Hematopoietic multipotent progenitor cell (in vitro differentiated cells): ENCODE measurements at places on chromosomes 6 and 20.
A peak's percentile ranks its signal among the peaks of the same experiment; 100 is the strongest.

DNA sequence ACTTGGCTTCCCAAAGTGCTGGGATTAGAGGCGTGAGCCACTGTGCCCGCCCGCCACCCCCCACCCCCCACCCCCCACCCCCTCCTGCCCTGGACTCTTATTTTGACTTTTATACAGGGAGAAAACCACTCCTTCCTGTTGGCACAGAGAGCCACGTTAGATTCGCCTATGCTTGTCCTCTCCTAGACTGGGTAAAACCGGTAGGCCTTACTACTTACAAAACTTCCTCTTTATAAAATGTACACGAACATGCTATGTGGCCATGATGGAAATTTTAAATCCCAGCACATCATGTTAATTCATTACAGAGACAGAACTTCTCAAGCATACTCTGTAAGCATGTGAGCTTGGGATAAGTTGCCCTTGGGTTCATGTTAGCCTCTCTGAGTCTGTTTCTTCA lies 124.2 kb downstream of the SLC24A3 start:
- no peak for DNase-seq

DNA sequence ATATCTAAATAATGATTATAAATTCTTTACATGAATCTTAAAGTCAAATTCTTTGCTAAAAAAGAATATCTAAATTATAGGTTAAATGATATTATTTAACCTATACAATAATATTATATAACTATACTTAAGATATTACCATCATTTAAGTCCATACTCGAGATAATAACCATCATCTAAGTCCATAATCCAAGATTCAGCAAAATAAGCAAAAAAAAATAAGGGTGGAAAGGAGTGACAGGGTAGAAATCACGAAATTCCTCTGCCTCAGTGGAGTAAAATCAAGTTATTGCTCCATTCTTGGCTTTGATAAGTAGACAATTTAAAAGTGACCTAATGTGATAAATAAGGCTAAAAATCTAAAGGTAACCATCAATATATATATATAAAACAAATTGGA lies 9.7 kb downstream of the IL17A start:
- no peak for DNase-seq

- DNase-seq = peak; percentile 87
Measured at GRCh38 chr20:63442100-63442493, 30.4 kb downstream of the KCNQ2 start.

GRCh38 chr6:96528193-96528592 lies 6.6 kb downstream of the UFL1 start:
- DNase-seq = no peak

- DNase-seq = no peak
Measured at GRCh38 chr20:1924910-1925861, 30.0 kb downstream of the SIRPA start.

- DNase-seq = no peak
Measured at GRCh38 chr6:136236466-136237293, 13.4 kb downstream of the MTFR2 start.

DNA sequence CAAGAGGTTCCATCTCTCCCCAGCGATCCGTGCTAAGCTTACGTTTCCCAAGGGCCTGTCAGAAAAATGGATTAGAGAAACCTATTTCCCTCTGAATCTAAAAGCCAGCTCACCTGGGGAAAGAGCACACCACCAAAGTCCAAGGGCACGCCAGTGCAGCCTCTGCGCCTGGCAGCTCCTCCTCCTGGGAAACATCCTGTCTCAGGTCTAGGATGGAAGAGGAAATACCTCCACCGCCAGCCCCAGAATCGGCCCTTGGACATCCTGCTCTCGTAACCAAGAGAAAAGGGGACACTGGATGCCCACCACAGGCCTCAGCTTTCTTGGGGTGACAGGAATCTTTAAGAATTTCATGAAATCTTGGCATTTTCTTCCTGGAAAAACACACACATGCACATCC lies 18.7 kb downstream of the RAMACL start:
- DNase-seq = no peak

- no peak for DNase-seq
Measured at GRCh38 chr6:91437315-91437729, 850.5 kb upstream of the MAP3K7 start.

DNA sequence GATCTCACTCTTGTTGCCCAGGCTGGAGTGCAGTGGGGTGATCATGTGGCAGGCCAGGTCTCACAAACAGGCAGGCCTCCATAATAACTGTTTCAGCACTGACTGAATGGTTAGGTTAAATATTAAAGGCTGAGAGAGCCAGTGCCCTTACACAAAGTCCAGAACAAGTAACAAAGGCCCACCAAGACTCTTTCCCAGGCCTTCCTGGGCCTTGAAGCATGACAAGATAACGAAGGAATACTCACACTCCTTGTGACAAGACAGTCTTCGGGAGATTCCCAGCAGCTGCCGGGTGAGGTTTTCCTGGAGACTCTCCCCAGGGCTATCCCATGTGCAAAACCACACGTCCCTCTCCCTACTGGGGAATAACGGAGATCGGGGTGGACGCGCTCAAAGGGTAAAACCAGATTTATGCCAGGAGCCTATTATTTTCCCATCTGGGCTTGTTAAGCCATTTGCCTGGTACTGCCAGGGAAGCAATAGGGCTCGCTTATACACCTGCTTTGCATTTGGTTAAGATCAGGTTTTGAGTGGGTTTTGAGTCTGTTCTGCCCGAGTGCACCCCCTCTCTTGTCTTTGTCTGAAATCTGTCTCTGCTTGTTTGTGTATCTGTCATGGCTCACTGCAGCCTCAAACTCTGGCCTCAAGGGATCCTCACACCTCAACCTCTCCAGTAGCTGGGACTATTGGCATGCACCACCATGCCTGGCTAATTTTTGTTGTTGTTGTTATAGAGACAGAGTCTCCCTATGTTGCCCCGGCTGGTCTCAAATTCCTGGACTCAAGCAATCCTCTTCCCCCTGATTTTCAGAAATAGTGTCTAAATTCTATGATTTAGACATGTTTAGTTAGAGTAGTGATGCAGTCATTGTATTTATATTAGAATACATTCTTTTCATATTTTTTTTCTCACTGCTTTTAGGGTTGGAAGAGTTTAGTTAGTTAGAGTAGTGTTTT lies 1.4 kb upstream of the ENPP3 start:
- no peak for DNase-seq

DNA sequence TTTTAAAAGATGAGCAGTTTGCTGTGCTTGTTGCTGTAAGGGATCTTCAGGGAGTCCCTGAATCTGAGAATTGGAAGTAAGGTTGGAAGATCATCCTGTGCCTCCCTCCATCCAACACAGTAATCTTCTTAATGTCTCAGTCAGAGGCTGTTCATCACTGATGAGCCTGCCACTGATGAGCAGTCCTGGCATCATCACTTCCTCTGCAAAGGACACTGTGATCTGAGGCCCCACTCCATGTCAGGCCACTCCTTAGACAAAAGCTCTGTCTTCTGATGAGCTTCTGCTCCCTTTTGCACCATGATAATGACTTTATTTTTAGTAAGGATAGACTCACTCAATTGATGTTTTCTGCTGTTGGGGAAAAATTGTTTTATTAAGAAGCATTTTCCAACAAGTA lies 121.0 kb downstream of the UST start:
- no peak for DNase-seq

DNA sequence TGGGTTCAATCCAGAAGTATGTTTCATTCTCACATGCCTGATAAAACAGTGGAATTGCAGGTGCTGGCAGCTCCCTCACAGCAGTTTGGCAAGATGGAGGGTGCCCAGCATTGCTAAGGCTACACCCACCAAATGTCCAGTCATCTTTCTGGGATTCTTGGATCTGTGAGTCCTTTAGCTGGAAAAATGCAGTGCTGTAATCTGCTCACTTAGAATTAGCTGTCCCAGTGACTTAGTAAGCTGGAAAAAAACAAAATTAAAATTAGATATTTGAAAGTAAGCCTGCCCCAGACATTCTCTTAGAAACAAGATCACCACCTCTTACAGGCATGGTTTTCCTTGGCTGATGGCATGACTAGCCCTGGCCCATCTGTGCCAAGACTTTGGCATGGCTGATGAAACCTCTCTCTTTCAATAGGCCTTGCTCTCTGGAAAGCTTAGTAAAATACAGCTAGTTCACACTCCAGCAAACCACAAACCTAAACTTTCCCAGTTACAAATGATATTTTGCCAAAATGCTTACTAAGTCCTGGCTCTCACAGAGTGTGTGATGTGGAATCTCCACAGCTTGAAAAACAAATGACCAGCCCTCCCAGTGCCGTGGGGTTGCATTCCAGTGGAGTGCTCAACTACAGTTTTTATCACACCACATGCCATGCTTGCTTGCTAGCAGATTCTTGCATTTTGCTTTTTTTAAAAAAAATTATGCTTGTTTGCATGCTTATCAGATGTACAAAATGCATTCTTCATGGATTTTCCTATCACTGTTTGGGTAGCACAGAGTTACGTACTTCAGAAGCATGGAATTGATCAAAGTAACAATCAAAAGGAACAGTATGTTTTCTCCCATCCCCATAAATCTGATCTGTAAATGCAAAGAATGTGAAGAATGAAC lies 261.5 kb downstream of the EYA4 start:
- no peak for DNase-seq

DNA sequence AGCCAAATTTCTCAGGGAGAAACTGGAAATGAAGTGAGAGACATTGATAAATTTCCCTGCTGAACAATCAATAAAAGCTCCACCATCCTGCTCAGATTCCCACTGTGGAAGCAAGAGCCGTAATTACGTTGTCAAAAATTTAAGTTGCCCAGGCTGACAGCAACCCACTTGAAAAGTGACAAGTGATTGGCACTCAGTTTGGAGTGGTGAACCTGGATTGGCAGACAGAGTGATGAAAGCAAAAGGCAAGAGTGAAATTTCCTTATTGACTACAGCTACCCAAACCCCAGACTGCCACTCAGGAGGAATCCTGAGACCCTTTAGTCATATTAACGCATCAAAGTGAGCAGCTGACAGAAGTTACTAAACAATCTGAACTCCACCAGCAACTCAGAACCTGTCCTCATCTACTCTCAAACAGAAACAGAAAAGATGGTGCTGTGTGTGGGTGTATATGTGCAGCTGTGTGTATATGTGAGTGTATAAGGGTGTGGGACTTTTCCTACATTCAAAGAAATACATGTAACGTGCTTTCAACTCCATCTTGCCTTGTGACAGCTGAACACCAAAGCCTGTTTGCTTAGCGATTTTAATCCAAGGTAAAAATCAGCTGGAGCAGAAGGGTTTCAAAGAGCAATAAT lies 157.4 kb downstream of the PKHD1 start:
- no peak for DNase-seq

GRCh38 chr20:49882171-49882970 lies 33.0 kb downstream of the SPATA2 start:
- DNase-seq = no peak

- no peak for DNase-seq
Measured at GRCh38 chr6:99613705-99614429, 7.2 kb downstream of the PRDM13 start.

DNA sequence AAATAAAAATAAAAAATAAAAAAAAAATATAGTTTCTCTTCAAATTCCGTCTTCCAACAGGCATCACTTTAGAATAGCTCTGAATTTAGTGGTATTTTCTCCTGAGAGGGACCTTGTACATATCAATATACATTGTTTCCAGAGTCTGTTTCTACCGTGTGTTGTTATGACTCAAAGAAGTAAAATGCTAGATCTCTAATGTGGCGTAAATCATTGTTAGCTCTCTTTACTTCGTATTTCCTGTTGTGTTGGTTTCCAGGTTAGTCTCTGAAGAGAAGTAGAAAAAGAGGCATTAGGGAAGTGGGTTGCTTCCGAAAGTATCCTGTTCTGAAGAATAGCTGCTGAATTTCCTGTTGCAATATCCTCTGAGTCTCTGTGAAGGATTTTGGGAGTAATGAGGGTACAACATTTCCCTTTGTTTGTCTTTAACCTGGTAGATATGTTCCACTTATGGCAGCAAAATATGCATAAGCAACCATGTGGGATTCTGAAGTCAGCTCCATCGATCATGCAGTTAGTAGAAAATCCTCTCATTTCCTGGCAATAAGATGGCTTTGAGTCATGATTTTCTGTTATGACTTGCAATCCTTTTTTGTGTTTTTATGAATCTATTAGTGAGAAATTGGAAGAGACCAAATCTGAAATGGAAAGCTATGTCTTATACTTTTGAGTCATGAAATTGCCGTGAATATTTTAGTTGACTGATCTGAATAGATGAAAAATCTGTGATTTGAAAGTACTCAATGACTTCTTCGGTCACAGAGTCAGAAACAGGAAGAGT lies 42.0 kb upstream of the MCHR2 start:
- no peak for DNase-seq

DNA sequence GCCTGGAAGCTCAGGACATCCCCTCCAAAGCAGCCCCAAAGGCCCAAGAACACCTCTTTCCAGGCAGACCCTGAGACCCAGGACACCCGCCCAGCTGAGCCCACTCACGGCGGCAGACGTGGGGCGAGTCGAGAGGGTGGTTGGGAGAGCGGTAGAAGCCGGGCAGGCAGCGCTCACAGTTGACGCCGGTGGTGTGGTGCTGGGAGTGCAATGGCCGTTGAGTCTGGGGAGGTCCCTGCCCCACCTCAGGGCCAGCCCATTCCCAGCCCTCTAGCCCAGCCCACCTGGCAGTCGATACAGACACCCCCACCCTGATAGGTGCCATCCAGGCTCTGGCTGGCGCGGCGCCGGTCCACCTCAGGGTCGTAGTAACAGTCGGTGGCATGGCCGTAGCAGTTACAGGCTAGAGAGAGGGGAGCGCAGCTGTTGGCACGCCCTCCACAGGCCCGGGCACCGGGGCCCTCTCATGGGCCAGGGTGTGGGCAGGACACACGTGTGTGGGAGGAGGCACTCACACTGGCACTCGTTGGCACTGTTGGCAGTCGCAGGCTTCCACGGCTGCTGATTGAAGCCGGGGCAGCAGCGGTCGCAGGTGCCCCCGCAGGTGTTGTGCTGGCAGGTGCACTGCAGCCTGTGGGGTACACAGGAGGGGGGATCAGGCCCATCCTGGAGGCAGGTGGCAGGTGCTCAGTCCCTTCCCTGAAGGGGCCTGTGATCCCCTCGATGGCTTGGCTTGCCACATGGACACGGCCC lies 20.5 kb downstream of the LAMA5 start:
- DNase-seq = no peak

DNA sequence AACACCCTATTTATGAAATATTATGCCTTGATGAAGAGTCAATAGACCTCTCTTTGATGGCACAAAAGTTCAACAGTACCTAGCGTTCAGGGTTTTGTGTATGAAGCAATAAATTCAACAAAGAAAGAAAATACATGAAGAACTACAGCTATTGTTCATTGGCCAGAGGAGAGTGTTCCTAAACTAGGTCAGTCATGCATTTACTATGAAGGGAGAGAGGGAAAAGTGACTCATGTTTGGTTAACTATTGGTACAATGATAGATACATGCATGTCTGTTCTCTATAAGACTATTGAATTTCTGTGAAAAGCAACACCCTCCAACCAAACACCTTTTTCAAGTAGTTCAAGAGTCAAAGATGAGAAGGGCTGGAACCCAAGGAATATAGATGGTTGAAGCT lies 50.7 kb downstream of the CLIC5 start:
- DNase-seq = no peak
